ENCODE measurements at places on chromosomes 7 and 10.

DNA sequence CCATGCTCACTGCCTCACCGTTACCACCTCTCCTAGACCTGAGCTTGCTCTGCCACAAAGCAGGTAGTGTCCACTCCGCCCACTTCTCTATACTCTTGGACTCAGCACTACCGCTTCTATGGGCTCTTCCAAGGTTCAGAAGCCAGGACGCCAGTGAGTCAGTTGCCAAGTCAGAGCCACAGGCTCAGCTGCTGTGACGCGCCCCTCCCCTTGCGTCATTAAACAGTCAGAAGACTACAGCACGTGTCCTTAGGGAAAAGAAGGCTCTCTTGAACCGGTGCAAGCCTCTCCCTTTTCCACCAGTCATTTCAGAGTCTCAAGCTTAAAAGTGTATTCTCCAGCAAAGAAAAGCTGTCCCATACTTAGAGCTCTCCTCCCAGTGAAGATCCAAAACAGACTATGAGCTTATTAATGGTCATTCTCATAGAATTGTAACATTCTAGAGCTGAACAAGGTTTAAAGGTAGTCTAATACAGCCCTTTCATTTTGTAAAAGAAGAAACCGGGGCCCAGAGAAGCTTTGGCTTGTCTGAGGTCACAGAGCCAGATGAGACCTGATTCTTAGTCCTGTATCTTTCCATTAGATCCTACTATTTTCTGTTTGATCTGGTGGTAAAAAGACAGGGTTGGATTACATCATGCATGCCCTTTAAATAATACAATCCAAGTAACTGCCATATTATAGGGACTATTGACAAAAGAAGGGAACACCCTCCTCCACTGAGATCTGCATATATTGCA, 40.9 kb upstream of the MET start:
- no peak for DNase-seq

GRCh38 chr10:5891009-5891408, 966 bp downstream of the FBH1 start:
- no peak for DNase-seq

DNA sequence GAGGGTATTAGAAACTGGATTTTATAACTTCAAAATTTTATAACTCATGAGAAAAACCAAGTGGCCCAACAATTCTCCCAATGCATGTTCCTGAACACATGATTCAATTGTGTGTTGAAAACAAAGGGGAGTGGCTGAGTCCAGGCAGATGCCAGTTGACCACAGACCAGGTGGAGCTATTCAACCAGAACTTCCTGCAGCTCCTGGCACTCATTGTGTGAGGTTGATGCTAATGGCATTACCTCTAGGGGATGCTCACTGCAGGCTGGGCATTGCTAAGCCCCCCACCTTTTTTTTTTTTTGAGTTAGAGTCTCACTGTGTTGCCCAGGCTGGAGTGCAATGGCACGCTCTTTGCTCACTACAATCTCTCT, 20.3 kb downstream of the MYOF start:
- peak; percentile 52 for DNase-seq

DNA sequence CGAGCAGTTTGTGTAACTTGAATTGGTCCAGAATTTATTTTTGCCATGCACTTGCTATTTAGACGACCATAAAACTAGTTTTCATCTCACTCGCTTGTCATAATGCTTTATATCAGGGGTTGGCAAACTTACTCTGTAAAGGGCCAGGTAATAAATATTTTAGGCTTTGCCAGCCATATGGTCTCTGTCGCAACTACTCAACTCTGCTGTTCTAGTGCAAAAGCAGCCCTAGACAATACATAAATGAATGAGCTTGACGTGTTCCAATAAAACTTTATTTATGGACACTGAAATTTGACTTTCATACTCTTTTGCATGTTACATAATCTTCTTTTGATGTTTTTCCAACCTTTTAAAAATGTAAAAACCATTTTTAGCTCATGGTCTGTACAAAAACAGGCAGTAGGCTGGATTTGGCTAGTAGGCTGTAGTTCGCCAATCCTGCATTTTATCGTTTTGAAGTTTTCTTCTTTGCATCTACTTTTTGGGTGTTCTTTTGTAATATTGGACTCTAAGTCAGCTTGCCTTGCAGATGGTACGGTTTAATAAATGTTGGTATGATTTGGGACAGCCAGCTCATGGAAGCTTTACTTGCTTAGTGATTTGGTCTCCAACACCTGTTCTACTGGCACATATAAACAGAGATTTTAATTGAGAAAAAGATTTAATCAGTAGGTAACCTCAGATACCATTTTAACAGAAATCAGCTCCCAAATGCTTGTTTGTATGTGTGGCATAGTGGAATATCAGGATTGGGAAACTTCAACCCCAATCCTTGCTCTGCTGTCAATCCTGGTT, 25.6 kb downstream of the SND1 start:
- no peak for DNase-seq

GRCh38 chr7:80748363-80749042, 110.1 kb downstream of the CD36 start:
- no peak for DNase-seq

All from NCI-H1092 (cell line).